ENCODE measurements at places on chromosomes 11 and 22. TPM values are rescaled to one million over a fixed set of nuclear protein-coding genes. Genes with fewer than 3 reads are reported as not detected.
A peak's percentile ranks its signal among the peaks of the same experiment; 100 is the strongest.

Gene SCGB1C1
- not detected for total RNA-seq

Gene DEUP1
- not detected for total RNA-seq

Gene UBE4A
- 39.3 TPM for total RNA-seq

Gene OSBP2
- total RNA-seq: 1.4 TPM

Gene PAMR1
- 30.8 TPM for total RNA-seq

Gene CNGA4
- not detected for total RNA-seq

Gene TTLL1
- 4.9 TPM for total RNA-seq

Gene KRTAP5-3
- total RNA-seq: not detected

Gene MRGPRX2
- 0.22 TPM for total RNA-seq

Gene PRRG4
- 0.84 TPM for total RNA-seq

Gene OOSP4B
- not detected for total RNA-seq

DNA sequence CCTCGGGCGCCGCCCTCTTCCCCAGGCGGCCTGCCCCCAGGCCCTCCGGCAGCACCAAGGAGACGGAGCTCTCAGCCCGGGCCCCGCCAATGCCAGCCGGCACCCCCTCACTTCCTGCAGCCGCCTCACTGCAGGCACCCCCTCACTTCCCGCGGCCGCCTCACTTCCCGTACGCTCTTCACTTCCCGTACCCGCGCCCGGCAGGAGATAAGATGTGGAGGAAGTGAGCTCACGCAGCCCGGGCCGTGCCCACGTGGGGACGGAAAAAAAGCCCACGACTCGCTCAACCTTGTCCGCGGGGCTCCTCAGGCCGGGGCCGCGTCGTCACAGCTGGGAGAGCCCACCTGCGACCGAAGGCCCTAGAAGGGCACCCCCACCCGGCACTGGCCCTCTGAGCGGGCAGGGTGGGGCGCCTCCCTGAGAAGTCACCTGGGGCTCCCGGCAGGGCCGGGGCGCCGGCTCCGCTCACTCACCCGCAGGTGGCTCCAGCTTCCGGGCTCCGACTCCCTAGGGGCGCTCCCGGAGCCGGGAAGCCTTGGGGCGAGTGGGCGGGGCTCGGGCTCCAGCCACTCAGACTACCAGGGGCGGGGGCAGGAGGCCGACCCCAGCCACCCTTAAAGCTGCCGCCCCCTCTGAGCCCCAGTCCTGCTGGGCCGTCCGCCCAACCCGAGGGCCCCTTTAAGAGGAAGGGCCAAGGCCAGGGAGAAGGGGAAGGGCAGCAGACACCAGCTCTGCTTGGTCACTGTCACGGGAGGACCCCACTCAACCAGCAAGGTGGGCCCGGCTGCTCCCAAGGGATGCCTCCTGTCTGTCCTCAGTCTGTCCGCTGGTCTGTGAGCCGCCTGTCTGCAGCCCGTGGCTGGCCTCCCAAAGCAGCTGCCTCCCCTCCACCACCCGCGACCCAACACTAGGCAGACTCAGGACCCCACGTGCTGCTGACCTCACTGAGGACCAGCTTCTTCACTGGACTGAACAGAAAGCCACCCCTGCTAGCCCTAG lies 31.4 kb downstream of the PISD start:
- DNase-seq: peak; percentile 95

- no peak for DNase-seq
Observed at GRCh38 chr11:45921561-45922424, 663 bp upstream of the LARGE2 start.

GRCh38 chr11:1165256-1166041 lies 7.7 kb downstream of the MUC5AC start:
- DNase-seq: peak; percentile 78

- peak; percentile 80 for DNase-seq
Observed at GRCh38 chr11:134754521-134755198, 342.6 kb upstream of the B3GAT1 start.

DNA sequence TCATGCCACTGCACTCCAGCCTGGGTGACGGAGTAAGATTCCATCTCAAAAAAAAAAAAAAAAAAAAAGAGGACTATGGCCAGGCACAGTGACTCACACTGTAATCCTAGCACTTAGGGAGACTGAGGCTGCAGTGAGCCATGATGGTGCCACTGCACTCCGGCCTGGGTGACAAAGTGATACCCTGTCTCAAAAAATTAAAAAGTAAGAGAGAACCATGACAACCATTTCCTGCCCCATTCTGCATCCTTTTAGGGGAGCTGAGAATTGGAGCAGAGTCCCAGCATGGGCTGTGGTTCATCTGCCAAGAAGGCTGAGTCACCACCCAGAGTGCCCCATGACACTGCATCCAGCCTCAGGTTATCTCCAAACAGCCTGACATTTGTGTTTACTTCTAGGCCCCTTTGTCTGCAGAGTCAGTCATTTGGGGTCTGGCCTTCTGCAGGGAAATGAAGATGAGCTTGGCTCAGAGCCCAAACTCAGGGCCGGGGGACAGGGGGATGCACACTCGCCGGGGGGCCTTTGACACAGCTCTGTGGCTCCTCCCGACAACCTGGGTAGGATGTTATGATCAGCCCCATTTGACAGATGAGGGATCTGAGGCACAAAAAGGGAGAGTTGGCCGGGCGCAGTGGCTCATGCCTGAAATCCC lies 4.7 kb downstream of the CSDC2 start:
- DNase-seq: no peak

GRCh38 chr22:20037419-20037818 lies 16.5 kb downstream of the TANGO2 start:
- no peak for DNase-seq

DNA sequence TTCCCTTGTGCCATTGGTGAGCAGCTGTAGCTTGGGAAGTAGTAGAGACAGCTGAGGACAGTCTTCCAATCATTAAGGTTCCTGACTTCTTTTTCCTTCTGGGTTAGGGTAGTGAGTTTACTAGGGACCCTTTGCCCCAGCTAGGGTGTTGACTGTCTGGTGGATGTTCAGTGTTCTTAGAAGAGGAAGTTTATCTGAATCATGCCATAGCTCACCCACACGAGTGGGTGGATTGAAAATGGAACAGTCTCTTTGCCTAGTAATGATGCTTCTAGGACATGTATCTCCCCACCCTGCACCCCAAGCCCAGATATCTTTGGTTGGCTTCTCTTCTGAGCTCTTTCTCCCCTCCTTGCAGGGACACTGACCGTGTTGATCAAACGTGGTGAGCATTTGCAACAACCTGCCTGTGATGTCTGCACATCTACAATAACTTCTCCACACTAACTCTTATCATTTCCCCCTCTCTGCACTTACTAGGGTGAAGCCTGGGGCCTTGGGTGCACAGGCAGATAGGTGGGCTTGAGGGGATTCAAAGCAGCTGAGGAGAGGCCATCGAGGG lies 57.1 kb upstream of the HORMAD2 start:
- DNase-seq: no peak

DNA sequence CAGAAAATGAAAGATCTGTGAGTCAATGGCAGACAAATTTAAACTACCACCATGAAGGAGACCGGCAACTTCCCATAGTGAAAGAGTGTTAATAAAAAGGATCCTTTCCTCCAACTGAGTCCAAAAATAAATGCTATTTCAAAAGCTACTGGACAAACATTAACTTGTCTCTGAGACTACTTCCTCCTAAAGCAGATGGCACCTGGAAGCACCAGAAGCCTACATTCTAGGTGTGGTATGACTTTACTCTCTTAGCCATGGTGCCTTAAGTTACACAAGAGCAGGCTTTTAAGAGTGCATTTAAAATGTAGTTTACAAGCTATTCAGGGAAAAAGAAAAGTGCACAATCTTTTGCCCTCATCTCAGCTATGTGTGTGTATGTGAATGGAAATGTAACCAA lies 2.5 kb downstream of the ARHGAP32 start:
- DNase-seq: no peak

DNA sequence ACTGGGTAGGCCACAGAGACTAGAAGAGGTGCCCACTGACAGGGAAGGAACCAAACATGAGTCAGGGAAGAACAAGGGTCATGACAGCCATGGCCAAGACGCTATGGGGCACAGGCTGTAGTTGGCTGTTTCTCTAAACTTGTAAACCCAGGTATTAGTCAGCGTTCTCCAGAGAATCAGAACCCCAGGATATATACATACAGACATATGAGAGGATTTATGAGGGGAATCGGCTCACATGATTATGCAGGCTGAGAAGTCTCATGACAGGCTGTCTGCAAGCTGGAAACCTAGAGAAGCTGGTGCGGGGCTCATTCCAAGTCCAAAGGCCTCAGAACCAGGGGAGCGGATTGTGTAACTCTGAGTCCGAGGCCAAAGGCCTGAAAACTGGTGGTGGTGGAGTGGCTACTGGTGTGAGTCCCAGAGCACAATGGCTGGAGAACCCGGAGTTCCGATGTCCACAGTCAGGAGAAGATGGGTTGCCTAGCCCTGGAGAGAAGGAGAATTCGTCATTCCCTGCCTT lies 29.7 kb upstream of the CD81 start:
- DNase-seq: peak; percentile 49

DNA sequence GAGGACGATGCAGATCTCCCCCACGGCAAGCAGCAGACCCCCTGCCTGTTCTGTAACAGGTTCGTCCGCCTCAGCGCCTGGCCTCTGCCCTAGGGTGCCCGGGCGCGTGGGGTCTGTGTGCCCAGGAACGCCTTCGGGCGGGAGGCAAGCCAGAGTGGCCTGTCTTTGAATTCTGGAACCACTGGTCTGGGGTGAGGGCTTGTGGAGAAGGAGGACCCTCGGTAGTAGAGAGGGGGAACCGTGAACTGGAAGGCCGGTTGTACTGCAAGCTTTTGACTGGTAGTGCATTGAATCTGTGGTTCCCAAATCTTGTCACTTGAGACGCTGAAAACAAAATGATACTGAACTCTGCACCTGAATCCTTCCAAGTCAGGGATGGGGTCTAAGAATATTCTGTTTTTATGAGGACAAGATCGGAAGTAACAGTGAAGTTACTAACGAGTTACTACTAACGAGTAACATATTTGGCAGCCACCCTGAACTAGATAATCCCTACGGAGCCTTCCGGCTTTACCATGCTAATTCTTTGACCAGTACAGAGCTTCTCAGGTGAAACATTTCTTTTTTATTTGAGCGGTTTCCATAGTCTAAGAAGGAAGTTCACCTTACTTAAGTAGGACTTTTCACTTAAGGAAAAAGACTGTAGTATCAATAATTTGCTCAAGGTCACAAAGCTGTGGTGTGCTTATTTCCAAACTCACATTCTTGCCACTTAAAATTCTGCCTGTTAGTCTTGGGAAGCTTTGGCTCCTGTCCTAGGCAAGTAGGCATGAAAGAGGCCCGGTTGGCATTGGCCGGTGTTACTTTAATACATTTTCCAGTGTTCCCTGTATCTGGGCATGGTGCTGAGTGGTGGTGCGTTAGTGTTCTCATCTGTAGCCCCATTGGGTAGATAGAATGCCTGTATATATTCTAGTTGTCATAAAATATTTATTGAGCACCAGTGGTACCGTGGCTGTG lies 860 bp downstream of the PRMT3 start:
- no peak for DNase-seq

- DNase-seq: no peak
Observed at GRCh38 chr11:122246874-122247273, 130.9 kb upstream of the BLID start.

- DNase-seq: no peak
Observed at GRCh38 chr11:17604201-17604914, 57.3 kb downstream of the OTOG start.

DNA sequence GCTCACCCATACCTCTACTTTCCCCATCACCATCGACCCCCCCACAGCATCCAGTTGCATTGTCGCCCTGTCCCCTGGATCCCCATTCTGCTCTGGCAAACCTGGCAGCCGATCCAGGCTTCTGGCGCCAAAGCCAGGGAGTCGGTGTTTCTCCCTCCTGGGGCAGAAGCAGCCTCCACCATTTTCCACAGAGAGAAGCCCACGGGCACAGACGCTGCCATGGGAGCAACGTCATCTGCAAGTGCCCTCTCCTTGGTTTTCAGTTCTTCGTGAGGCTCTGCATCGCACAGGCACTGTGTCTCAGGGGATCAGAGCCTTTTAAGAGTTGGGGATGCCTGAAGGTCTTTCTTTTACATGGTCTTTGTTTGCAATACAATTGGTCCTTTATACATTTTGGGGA lies 2.3 kb downstream of the YPEL4 start:
- no peak for DNase-seq

GRCh38 chr11:114232400-114233059 lies 63.7 kb upstream of the NNMT start:
- DNase-seq: no peak

DNA sequence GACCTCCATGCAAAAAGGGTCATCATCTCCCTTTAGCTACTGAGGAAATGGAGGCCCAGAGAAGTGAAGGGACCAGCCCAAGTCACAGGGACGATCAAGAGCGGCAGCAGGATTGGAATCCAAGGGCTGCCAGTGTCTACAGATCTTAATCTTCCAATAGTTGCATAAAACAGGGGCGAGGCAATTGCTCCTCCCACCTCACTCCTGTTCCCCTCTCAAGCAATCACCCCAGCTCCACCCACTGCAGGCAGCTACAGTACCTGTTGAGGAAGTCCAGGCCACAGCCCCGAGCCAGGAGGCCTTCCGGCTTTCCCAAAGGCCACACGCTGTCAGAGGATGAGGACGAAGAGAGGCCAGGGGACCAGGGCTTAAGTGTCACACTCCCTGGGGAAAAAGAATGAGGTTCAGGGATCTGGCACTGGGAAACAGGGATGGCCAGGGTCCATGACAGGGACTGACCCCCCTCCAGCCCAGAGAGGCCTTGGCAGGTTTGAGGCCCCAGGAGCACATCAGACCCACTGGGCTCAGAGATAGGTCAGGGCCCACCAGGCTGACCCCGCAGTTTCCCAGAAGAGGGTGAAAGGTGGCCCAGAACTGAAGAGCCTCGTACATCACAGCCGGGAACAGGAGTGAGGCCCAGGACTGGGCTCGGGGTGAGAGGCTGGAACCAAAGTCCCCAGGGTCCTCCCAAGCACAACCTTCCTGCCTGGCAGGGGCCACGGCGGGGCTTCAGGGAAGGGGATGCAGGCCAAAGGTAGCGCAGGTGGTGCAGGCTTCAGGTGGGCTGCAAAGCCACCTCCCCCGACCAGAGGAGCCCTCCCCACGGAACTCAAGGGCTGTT lies 16.4 kb upstream of the MFNG start:
- DNase-seq: no peak

- DNase-seq: peak; percentile 89
Observed at GRCh38 chr11:134358165-134358855, 26.5 kb downstream of the GLB1L2 start.

DNA sequence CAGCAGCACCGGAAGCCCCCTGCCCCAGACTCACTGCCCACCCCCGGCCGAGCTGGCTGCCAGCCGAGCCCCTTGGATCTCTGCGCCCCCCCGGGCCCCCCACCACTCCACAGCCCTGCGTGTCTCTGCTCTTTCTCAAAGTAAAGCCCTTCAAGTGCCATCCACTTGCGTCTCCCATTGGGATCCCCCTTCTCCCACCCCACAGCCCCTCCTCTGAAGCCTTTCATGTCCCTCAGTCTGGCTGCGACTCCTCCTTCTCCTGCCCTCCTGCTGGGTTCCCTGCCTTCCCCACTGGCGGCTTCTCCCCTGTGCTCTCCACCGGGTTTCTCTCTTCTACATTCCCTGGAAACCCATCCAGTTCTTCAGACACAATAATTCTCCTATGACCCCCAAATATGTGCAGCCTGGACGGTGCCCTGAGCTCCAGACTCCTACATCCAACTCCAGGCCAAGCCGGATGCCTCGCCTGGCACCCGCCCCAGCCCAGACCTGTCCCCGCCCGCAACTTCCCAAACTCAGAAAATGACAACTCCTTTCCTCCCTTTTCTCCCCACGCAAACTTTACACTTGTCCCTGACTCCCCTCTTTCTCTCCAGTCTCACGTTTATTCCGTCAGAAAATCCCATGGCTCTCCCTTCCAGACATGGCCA lies 108.9 kb downstream of the WNT7B start:
- DNase-seq: peak; percentile 67
